Kidney glomerular epithelial cell (primary cell): ENCODE measurements at places on chromosomes 2 and 18.

DNA sequence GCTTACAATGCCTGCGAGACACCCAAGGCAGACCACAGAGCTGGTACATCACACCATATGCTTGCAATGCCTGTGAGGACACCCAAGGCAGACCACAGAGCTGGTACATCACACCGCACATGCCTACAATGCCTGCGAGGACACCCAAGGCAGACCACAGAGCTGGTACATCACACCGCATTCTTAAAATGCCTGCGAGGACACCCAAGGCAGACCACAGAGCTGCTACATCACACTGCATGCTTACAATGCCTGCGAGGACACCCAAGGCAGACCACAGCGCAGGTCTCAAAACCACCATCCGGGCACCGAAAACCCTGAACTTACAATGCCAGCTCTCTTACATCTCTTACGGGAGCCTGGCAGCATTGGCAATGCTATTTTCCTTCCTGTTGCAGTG, 799.6 kb downstream of the GALR1 start:
- DNase-seq = no peak

- DNase-seq = no peak
Measured at GRCh38 chr2:180599804-180600203, 380.6 kb upstream of the UBE2E3 start.

DNA sequence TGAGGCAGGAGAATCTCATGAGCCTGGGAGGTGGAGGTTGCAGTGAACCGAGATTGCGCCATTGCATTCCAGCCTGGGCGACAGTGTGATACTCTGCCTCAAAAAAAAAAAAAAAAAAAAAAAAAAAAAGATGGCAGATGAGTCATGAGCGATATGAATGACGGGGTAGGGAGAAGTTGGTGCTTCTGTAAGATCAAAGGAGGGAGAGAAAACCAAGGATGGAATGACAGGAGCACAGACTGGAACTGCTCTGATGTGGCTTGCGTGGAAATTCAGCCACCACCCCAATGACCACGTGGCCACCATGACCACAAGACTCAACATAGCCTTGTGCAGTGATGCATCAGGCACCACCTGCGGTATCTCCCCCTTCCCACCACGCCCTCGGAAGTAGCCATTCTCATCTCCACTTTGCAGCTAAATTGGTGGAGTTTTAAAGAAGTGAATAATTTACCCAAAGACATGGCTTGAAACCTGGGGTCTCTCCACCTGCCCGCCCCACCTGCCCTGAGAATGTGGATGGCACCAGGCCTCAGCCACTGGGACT, 96.0 kb downstream of the ACKR3 start:
- DNase-seq = no peak

- DNase-seq = no peak
Measured at GRCh38 chr2:57075226-57075625, 891.4 kb downstream of the CCDC85A start.

GRCh38 chr18:7844017-7844416, 276.9 kb downstream of the PTPRM start:
- DNase-seq = no peak

GRCh38 chr2:72851333-72851732, 25.5 kb upstream of the EXOC6B start:
- DNase-seq = no peak

DNA sequence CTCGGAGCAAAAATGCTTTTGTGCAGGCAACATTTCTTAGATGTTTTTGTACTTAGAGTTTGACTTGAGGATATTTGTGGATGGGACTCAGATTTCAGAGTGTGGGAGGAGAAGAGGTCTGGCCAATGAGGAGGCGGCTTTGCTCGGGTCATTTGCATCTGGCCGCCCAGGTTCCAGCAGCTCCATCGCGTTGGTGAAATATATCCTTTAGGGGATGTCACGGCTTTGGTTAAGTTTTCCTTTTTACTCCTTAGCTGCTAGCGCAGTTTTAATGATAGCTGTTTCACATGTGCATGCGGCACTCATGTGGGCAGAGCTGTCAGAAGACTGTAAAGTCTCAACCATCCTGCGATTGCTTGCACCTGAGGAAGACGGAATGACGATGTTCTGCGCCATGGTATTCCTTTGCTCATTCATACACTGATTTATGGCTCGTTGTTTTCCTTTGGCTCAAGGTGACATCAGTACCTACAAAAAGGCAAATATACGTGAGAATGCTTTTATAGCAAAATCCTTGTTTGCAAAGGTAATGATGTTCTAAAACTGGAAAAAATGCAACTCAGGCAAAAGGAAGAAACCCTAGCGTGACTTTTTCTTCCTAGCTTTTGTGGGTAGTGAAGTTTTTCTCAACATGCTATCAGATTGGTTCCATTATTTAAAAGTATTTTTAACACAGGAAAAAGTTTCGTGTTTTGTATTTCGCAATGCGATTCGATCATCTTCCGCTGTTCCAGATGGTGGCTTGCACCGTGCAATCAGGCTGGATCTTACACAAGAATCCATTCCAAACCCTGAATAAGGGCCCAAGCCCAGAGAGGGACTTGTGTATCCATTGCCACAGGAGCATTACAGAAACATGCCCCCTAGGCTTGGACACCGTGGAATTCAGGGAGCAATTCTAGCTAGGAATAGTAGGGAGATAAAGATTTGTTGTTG, 70.5 kb upstream of the ZNF516 start:
- peak; percentile 91 for DNase-seq

DNA sequence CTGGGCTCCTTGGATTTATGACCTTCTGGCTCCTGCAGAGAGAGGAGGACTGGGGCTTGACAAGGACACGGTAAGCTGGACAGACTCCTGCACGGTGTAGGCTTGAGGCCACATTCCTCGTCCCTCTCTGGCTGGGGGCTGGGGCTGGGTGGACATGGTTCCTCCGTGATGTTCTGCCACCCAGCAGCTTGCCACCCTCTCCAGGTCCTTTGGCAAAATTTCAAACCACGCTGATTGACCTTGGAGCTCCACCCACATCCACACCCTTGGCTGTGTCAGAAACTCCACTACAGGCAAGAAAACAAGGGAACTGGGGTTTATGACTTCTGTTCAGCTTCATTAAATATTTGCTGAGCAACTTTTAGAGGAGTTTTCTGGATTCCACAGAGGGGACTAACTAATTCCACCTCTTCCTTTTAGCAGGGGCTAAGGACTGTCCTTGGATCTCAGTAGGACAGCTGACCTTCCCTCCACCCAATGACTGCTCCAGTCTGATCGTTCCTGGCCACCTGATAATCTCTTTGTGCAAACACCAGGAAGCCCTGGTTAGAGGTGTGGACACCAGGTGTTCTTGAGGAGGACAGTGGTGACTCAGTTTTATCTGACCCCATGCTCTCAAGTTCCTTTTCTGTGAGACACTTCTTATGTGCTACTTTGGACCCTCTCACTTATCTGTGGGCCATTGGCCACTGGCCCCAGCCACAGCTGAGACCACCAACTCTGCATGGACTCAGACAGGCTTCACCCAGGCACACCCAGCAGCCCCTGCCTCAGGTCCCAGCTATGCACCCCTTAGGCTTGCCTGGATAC, 29.3 kb downstream of the GPR55 start:
- no peak for DNase-seq
